ENCODE measurements at places on chromosomes 2 and 18.

- no peak for DNase-seq
These were observed 346.7 kb downstream of the RND3 start for GRCh38 chr2:150140777-150141176.

- no peak for DNase-seq
These were observed 41.1 kb upstream of the C1GALT1C1L start for GRCh38 chr2:43717322-43717721.

DNA sequence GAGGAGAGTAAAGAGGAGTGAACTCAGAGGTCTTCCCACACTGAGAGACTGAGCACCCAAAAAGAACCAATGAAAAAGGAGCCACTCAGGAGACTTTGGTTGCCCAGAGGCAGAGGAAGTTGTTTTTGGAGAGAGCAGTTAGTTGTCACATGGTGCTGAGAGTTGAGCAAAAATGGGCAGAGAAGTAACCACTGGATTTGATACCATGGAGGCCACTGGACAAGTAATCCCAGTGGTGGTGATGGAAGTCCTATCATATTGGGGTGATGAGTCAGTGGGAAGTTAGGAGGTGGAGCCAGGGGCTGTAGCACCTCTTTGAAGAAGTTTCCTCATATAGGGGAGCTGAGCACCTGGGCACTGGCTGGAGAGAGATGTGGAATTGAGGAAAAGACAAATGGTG, 235.8 kb downstream of the TPGS2 start:
- DNase-seq, result no peak

DNA sequence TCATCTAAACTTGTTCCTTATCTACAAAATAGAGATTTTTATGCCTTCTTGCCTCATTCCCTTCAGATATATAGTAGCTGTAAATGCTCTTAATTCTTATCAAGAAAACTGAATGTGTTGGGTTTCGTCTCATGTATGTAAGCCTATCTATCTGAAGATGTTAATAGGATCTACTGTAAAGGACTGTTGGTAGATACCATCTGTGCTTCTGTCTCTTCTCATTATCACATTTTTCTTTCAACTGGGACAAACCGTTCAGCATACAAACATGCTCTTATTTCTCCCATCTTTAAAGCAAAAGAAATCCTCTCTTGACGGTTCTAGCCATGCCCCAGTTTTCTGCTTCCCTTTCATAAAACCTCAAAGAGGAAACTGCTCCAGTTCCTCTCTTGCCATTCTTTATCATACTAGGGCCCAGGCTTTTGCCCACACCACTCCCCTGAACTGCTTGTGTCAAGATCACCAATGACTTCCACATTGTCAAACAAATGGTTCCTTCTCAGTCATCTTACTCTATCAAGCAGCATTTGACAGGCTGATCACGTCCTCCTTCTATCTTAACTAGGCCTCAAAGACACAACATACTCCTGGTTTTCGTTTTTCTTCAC, 88.7 kb downstream of the ARHGEF33 start:
- peak; percentile 81 for DNase-seq

GRCh38 chr2:14079576-14079975, 552.9 kb upstream of the LRATD1 start:
- DNase-seq, result no peak

- no peak for DNase-seq
These were observed 118.9 kb downstream of the LCLAT1 start for GRCh38 chr2:30565851-30566358.

DNA sequence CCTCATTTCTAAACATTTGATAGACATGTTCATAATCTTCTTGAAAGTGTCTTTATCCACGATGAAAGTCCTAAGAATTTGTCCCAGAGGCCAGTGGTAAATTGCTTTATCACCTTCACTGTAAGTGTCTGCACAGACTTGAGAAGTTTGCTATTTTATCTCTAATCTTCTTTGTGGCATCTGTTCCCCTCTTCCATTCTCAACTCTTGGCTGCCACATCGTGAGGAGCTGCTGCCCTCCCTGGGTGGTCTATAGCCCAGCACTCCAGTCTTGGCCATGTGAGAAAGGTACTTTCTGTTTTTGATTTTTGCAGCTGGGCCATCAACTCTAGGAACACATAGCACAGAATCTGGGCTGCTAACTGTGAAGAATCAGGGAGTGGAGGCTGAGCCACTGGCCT, 45.5 kb downstream of the SLC14A2 start:
- peak; percentile 69 for DNase-seq

GRCh38 chr2:28915939-28916338, 21.5 kb downstream of the WDR43 start:
- DNase-seq, result peak; percentile 65

- no peak for DNase-seq
These were observed 494 bp upstream of the ROCK1 start for GRCh38 chr18:21112140-21112473.

DNA sequence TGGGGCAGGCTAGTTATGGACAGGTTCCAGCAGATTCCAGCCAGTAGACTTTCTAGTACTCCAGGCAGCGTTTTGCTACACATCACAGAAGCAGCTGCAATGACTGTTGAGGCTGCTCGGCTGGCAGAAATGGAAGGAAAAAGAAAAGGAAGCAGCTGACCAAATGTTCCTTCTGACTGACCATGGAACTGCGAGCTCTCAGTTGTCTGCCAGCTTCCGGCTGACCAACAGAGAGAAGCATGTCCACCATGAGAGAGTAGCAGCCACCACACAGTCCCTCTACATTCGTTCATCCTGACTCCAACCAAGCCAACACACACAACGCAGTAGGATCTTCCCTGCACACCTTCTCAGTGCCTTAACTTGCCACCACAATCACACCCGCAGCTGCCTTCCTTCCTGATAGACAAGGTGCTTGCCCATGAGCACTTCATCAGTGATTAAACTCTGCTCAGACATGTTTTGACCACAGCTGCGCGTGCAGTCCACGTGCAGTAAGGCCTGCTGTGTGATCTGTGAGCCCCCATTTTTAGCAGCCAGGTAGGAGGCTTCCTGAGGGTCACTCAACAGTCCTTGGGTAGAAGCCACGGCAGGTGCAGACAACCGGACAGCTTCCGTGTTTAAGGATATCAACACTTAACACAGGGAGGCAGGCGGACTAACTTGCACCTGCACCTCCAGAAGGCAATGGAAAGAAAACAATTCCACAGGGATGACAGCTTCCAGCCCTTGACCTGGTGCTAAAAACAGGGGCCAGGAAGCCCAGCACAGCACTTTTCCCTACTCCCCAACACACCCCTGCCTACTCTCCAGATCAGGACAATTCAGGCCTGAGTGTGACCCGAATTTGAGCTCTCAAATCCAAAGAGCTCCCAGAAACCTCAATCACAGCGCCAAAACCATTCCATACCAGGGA, 996 bp downstream of the TGFBRAP1 start:
- peak; percentile 76 for DNase-seq

- DNase-seq, result no peak
These were observed 689.4 kb downstream of the ZEB2 start for GRCh38 chr2:143830476-143830875.
